Activated CD4-positive, CD25-positive, alpha-beta regulatory T cell treated with anti-CD3 and anti-CD28 coated beads, Interleukin-2, amount 50 U/mL, for 24 hours (primary cell): ENCODE measurements at places on chromosomes 7 and 10.

DNA sequence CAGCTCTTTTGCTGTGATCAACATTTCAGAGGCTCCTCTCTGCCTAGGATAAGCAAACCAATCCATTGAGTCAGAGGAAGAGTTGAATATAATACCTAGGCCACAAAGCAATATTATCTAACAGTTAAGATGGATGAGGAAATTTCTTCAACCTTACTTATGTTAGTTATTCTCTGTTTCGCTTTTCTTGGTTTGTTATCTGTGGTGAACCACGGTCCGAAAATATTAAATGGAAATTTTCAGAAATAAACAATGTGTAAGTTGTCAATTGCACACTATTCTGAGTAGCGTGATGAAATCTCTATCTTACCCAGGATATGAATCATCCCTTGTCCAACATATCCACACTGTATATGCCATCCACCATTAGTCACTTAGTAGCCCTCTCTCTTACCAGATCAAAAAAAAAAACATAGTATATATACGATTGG, 1.5 kb upstream of the HTR7 start:
- no peak for ATAC-seq

GRCh38 chr10:22435650-22436049, 90.4 kb downstream of the SPAG6 start:
- no peak for ATAC-seq

GRCh38 chr7:157150882-157151281, 12.2 kb downstream of the UBE3C start:
- ATAC-seq, result no peak

- no peak for ATAC-seq
These were observed 97.5 kb downstream of the POU6F2 start for GRCh38 chr7:39075210-39075609.

GRCh38 chr10:82400841-82401240, 525.8 kb downstream of the NRG3 start:
- no peak for ATAC-seq
